GM13976 (cell line): ENCODE measurements at places on chromosomes 3 and 15.
A peak's percentile ranks its signal among the peaks of the same experiment; 100 is the strongest.

GRCh38 chr3:30672959-30673358 lies 66.6 kb downstream of the TGFBR2 start:
- DNase-seq = no peak

DNA sequence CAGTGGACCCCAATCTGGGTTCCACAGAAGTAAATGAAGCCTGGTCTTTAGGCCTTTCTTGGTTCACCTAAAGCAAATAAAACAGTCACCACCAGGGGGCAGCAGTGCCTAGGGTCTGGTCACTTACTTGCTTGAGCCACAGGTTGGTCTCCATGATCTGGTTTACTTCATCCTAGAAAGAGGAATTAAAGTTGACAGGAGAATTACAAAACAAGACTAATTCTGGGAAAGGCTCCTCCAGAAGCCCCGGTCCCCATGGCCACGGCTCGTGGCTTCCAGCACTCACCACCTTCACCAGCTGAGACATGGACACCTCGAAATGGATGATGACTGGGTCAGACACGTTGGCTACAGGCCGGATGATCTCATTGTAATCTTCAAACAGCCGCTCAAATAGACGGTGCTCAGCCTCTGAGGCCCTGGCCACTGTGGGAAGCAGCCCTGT lies 2.3 kb downstream of the CHRNA3 start:
- peak; percentile 88 for DNase-seq

DNA sequence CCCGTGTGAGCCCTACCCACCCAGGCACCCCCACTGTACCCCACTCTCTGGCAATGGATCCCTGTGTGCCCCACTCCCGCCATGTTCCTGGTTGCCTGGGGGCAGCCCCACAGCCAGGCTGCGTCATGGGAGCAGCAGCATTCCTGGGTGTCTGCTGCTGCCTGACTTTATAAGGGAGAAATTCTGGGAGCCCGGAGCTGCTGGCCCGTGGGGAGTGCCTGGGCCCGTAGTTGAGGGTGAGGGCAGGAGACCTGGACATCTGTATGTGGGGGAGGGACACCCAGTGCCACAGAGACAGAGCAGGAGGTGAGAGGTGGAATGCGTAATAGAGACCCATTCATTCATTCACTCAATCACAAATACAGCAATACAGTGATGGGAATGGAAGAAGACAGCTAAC lies 15.1 kb downstream of the CSPG4 start:
- DNase-seq = peak; percentile 27

DNA sequence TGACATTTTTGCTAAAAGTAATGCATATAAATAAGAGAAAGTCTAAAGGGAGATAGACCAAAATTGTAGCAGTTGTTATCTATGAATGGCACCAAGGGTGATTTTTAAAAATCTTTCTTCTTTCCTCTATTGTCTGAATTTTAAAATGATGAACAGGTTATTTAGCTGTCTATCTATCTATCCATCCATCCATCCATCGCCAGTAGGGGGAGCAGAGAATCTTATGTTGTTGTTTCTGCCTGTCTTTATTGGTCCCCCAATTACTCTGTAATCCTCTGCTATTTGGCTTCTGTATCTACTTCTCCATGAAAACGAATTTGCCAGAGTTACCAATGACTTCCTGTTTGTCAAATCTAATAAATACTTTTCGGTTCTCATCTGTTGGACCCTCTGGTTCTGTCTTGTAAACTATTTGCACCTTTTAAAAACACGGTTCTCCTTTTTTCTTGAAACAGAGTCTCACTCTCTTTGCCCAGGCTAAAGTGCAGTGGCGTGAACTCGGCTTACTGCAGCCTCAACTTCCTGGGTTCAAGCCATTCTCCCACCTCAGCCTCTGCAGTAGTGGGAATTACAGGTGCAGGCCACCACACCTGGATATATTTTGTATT lies 86.0 kb downstream of the ECT2 start:
- peak; percentile 24 for DNase-seq

GRCh38 chr3:159319156-159319555 lies 517.3 kb downstream of the MFSD1 start:
- no peak for DNase-seq

- no peak for DNase-seq
Measured at GRCh38 chr3:173938616-173939015, 541.1 kb downstream of the NLGN1 start.

DNA sequence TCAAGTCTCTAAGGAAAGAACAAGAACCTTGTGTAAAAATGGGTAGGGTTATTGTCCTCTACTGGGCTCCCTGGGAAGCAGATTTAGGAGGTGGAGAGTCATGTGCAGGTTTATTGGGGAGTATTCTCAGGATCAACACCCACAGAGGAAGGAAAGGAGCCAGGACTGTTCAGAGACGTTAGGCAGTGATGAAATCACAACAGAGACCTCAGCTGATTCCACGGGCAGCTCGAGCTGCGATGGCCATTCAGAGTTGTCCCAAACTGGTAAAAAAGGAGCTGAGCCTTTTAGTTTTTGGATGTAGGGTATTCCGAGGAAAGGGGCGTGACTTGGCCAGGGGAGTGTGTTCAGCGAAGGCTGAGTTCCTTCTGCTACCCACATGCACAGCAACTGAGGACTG lies 85.0 kb downstream of the RORA start:
- no peak for DNase-seq

DNA sequence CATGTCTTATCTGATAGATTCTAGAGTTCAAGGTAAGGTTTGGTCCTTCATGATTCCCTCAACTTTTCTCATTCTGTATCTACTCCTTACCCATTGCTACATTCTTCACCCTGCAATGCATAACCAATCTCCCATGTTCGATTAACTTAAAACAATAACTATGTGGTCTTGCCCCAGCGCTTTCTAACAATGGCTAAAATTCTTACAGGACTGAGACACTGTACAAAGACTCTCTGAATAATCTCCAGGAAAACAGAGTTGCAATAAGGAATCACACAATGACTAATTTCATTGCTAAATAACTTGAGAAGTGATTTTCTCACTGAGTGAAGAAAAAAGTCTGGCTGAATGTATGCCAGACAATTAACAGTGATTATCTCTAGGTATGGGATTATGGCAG lies 69.6 kb upstream of the FAM174B start:
- no peak for DNase-seq

DNA sequence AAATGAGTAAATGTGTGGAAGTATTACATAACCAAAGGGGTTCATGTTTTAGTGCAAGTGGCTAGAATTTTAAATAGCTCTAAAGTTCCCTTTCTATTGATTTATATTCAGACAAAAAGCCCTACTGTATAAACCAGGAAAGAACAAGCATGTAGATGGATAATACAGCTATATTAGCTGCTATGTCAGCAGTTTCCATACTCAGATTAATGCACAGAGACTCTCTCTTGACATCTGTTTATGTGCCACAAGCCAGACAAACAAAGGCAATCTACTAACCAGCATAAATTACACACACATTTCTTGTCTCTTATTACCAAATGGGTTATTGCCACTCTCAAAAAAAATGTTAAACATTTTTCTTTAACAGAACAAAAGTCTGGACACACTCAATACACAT lies 760.1 kb upstream of the NECTIN3 start:
- DNase-seq = no peak

DNA sequence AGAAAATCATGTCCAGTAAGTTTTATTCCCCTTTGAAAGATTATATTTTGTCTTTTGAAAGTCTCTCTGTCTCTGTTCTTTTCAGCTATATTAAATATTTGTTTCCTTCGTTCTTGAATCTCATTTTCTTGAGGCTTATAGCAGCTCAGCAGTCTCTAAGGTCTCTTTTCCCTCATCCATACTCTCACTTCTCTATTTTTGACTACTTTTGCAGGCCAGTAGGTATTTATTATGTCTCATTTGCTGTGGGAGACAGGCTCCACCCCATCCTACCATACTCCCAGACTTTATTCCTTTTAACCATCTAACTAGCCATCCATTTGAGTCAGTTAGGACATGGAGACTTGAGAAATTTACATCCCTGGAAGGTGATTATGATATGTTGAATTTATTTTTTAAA lies 71.0 kb downstream of the FILIP1L start:
- no peak for DNase-seq

- no peak for DNase-seq
Measured at GRCh38 chr3:183464480-183464879, 36.1 kb upstream of the MCF2L2 start.

DNA sequence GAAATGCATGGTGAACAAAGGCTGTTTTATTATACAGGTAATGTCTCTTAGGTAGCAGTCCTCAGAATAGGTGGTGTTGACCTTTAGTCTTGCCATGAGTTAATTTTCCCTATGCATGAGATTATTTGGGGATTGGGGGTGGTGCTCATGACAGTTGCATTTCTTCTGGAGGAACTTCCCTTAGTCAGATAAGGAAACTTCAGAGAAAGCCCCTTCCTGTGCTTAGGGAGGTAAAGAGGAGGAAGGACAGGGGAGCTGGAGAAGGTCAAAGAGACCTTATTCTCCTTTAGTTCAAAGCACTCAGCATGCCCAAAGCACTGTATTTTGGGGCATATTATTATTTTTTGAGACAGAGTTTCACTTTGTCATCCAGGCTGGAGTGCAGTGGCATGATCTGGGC lies 47.7 kb downstream of the ZBTB11 start:
- no peak for DNase-seq

- DNase-seq = no peak
Measured at GRCh38 chr3:131669600-131669999, 166.8 kb upstream of the MRPL3 start.

DNA sequence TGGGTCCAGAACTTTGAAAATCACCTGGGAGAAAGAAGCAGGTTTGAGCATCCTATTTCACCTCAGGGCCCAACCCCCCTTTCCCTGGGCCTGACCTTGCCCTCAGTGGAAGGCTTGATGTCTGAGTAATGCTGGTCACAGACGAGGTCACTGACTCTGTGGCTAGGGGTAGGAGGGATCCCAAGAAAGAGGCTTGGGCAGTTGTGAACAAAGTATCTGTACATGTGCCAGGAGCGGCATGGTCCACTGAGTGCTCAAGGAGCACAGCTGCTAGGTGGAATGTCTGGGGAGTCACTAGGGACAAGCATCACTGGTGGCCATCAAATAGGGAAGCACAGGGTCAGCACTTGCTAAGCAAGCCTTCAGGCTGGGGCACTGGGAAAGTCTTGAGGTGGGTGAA lies 7.3 kb downstream of the CCDC71 start:
- DNase-seq = no peak

- no peak for DNase-seq
Measured at GRCh38 chr3:14770591-14770990, 48.2 kb upstream of the FGD5 start.

- no peak for DNase-seq
Measured at GRCh38 chr3:81749265-81749664, 12.2 kb downstream of the GBE1 start.

GRCh38 chr3:143671626-143672025 lies 176.6 kb downstream of the SLC9A9 start:
- no peak for DNase-seq

- no peak for DNase-seq
Measured at GRCh38 chr3:53806182-53807116, 39.8 kb downstream of the CHDH start.
